Stimulated activated CD4-positive, alpha-beta T cell treated with anti-CD3 and anti-CD28 coated beads, Interleukin-12 subunit alpha, Interleukin-12 subunit beta, amount 100 ng/mL, for 4 hours (primary cell): ENCODE measurements at places on chromosomes 6 and 20.

DNA sequence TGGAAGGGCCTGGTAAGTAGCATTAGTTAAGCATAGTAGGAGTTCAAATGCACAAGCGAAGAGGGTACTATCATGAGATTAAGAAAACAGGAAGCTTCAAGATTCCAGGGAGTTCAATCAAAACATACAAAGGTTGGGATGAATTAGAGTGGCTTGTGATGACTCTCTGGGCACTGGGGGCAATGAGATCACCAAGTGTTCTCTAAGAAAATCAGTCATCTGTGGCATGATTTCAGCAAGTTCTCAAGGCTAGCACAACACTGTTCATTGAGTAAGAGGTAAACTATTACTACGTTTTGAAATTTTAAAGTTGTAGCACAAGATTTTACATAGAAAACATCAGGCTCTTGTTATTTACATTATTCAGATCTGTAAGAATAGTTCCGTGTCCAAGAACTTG, 139.7 kb upstream of the FLRT3 start:
- no peak for DNase-seq

DNA sequence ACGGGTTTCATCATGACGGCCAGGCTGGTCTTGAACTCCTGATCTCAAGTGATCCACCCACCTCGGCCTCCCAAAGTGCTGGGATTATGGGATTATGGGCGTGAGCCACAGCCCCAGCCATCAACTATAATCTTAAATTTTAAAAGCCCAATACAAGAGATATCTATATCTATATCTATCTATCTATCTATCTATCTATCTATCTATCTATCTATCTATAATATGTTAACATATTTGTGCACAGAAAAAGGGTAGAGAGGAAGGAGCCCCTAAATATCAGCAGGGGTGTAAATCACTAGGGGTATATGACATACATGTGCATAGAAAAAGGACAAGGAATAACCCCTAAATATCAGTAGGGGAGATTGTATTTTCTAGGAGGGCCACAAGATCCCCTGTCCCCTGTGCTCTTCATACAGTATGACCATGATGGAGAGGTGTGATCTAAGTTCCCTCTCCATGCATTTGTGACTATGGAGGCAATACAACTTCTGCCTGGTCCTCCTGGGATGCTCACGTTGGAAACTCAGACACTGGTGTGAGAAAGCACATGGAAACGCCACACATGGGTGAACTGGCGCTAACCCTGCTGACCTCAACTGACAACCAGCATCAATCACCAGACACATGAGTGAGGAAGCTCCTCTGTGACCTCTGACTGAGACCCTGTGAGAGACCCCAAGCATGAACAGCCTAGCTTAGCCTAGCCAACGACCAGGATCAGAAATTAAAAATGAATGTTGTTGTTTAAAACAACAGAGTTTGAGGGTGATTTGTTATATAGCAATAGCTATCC, 1.2 kb upstream of the SPATS1 start:
- DNase-seq = no peak

DNA sequence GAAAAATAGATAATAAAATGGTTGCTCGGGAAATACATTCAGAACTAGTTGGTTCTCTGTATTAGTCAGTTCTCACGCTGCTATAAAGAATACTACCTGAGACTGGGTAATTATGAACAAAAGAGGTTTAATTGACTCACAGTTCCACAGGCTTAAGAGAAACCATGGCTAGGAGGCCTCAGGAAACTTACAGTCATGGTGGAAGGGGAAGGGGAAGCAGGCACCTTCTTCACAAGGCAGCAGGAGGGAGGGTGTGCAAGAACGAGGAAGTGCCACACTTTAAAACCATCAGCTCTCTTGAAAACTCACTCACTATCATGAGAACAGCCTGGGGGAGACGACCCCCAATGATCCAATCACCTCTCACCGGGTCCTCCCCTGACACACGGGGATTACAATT, 24.2 kb upstream of the SNX9 start:
- DNase-seq = peak; percentile 13

DNA sequence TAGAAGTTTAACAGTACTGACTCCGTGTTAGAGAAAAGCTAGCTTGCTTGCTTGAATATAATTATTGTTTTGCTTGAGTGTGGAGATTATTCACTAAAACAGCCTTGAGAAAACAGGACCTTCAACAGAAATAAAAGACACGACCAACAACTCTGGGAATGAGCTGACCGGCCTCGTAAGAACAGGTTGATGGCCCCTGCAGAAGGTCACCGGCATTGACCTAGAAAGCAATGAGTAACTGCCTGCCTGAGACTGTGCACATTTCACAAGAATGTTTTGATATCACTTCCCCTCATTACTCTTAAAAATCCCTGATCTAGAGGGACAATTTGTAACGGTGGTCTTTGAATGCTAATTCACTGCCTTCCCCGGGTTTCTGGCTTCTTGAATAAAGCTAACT, 49.4 kb downstream of the SEL1L2 start:
- no peak for DNase-seq

- DNase-seq = no peak
These were observed 23.0 kb downstream of the SYNJ2 start for GRCh38 chr6:158004701-158005095.

DNA sequence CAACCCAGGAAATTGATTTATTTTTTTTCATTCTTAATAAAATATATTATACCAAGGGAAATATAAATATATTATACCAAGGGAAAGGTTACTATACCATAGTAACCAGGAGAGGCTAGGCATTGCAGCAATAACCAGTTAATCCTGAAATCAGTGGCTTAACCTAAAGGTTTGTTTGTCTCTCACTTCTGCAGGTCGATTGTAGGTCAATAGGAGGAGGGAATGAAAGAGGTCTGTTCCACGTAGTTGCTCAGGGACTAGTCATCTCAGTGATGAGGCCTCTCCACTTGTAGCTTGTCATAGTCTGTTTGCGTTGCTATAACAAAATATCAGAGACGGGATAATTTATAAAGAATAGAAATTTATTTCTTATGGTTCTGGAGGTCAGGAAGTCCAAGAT, 168.0 kb downstream of the GJA1 start:
- no peak for DNase-seq

- no peak for DNase-seq
These were observed 16.9 kb downstream of the GPR31 start for GRCh38 chr6:167140589-167141474.

DNA sequence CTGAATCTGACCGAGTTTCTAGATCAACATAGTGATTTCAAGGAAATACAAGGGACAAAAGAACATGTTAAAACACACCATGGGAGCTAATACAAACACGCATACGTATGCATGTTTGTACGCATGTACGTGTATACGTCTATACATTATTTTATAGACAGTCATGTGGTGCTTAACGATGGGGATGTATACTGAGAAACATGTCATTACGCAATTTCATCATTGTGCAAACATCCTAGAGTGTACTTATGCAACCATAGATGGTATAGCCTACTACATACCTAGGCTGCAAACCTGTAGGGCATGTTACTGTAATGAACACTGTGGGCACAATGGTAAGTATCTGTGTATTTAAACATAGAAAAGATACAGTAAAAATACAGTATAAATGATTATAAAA, 25.0 kb upstream of the NELFCD start:
- DNase-seq = no peak

DNA sequence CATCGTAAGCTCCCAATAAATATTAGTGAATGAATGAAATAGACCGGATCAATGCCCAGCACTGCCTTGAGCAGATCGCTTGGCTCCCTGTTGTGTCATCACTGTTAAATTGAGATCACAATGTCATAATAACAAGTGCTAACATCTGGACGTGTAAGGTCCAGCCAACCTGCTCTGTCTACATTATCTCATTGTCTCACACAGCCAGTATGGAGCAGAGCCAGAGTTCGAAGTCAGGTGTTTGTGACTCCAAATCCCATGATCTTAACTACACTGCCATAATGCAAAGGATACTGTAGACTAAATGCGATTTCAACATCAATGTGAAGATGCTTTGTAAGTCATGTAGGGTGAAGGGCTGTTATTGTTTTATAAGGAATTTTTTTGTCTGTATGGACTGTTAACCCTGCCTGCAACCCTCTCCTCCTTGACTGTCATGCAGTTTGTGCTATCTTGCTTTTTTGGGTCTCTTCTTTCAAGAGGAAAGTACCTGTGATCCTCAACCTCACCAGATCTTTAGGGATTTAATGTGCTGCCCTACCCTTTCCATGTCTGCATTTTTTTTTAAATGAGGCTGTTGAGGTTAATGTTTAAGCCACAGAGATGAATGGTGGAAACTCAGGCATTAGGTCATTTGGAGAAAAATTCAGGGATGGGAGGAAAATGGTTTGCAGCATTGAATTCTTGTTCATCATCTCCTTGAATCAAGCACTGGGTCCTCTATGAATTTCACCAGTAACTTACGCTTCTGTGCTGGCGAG, 49.0 kb upstream of the OCSTAMP start:
- no peak for DNase-seq
